ENCODE measurements at places on chromosomes 11 and 22.
A peak's percentile ranks its signal among the peaks of the same experiment; 100 is the strongest.

DNA sequence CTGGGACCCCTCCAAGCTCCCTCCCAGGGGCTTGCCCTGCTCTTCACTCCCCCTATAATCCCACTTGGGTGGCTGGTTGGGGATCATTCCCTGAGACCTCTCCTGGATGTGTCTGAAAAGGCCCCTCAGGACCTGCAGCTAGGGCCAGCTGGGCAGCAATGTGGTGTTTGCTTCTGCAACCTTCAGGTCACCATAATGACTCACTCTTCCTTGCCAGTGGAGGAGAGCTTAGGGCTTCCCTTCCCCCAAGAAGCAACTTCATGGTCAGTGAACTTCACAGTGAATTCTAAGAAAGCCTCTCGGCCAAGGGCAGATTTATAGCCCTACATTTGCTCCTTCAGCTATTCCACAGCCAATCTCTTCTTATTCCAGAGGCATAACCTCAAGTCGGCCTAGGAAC is 45.1 kb upstream of the TSPAN18 start:
- no peak for DNase-seq

- DNase-seq: peak; percentile 42
These were observed 759 bp downstream of the CPT1A start for GRCh38 chr11:68840661-68841653.

DNA sequence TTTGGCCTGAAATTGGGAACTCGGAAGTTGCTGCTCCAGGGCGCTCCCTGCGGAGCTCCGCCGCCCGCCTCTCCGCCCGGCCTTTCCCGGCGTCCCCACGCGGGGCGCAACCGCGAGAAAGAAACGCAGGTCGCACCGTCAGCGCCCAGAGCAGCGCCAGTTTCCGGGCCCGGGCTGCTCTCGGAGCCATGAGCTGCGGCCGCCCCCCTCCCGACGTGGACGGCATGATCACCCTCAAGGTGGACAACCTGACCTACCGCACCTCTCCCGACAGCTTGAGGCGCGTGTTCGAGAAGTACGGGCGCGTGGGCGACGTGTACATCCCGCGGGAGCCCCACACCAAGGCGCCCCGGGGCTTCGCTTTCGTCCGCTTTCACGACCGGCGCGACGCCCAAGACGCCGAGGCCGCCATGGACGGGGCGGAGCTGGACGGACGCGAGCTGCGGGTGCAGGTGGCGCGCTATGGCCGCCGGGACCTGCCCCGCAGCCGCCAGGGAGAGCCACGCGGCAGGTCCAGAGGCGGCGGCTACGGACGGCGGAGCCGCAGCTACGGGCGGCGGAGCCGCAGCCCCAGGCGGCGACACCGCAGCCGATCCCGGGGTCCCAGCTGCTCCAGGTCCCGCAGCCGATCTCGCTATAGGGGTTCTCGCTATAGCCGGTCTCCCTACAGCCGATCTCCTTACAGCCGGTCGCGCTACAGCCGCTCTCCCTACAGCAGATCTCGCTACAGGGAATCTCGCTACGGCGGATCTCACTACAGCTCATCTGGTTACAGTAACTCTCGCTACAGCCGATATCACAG is 521 bp downstream of the SRSF8 start:
- DNase-seq: peak; percentile 78

GRCh38 chr11:109749476-109749875 is 327.5 kb downstream of the C11orf87 start:
- DNase-seq: no peak

DNA sequence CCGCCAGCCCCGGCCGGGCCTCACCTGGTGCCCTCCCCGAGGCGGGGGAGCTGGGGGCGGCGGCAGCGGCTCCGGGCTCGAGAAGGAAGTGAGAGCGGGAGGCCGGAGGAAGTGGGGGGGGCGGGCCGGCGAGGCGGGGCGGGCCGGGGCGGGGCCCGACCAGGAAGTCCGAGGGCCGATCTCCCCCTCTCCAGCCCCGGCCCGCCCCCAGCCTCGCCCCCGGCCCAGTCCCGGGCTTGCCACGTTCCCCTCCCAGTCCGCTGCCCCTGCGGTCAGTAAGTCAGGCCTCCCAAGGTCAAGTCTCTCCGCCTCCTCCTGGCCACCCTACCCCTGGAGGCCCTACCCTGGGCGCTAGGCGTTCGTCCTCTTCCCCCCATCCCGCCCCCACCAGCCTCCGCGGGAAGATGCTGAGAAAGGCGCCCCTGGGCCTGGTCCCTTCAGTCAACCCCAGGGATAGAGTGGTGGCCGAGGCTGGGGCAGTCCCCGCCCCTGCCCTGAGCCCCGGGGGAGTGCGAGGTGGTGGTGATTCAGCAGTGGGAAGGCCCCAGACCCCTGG is at the start of gene RHOG:
RHOG (minus strand) TSS at position 90 of the 556 bp plus-strand sequence. CDS start 12,821 bp downstream, outside the sequence.
- DNase-seq: no peak

- DNase-seq: no peak
These were observed 61.8 kb upstream of the CRYBB3 start for GRCh38 chr22:25137577-25138525.

DNA sequence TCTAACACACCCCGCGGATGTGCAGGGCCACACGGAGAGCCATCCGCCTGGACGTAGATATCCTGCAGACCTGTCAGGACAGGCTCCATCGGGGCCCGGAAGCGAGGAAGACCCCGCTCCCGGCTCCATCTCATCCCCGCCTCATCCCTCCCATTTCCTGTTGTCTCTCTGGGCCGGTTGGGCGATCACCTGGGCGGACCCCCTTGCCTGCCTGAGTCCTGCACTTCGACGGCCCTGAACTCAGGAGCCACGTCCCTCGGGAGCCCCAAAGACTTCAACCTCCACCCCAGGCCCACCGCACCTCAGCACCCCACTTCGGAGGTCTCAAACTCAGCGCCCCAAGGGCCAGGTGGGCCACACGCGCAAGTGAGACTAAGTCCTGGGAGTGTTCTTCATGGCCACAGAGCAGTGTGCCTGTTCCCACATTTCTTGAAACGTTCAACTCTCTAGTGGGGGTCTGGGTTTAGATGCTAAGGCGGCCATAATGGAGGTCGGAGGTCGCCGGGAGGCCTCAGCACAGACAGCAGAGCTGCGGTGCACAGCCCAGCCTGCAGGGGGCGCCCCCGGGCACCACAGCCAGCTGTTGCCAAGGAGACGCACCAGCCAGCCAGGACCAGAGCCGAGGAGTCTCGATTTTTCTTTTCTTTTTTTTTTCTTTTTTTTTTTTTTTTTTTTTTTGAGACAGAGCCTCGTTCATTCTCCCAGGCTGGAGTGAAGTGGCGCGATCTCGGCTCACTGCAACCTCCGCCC is 26.0 kb upstream of the FADD start:
- DNase-seq: peak; percentile 59

- no peak for DNase-seq
These were observed 43.5 kb downstream of the FANCF start for GRCh38 chr11:22582151-22582410.

- DNase-seq: no peak
These were observed 139.9 kb downstream of the PARVA start for GRCh38 chr11:12517306-12517705.

- no peak for DNase-seq
These were observed 10.1 kb downstream of the NAV2 start for GRCh38 chr11:19722702-19723101.

DNA sequence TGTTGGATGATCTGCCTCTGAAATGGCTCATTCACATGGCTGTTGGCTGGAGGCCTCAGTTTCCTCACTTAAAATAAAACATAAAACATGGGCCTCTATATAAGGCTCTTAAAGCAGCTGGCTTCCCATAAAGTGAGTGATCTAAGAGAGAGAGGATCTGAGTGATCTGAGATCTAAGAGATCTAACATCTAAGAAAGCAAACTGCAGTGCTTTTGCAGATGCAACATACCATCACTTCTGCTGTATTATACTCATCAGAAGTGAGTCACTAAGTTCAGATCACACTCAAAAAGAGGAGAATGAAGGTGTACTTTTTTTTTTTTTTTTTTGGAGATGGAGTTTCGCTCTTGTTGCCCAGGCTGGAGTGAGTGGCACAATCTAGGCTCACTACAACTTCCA is 18.1 kb upstream of the HSPA8 start:
- no peak for DNase-seq

DNA sequence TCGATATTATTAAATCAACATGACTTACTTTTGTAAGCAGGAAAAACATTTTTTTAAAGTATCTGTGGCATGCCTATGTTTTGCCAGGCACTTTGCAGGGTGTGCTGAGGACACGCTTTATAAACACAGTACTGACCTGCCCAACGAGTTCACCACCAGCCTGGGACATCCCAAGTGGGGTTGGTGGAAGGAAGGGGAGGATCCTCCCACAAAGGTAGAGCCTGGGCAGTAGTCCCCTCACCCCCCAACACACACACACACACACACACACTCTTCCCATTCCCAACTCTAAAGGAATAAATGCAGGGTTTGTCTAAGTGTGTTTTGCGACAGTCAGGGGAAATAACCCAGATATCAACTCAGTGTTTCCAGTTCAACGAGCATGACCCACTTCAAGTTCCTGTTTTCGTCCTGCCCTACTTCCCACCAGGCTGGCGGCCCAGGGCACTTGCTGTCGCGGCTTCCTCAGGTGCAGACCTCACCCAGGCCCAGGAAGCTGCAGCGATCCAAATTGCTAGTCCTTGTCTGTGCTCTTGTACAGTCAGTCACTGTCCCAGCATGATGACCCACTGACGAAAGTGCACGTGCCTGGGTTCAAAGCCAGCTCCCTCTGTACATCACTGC is 3.1 kb downstream of the CERK start:
- peak; percentile 75 for DNase-seq

DNA sequence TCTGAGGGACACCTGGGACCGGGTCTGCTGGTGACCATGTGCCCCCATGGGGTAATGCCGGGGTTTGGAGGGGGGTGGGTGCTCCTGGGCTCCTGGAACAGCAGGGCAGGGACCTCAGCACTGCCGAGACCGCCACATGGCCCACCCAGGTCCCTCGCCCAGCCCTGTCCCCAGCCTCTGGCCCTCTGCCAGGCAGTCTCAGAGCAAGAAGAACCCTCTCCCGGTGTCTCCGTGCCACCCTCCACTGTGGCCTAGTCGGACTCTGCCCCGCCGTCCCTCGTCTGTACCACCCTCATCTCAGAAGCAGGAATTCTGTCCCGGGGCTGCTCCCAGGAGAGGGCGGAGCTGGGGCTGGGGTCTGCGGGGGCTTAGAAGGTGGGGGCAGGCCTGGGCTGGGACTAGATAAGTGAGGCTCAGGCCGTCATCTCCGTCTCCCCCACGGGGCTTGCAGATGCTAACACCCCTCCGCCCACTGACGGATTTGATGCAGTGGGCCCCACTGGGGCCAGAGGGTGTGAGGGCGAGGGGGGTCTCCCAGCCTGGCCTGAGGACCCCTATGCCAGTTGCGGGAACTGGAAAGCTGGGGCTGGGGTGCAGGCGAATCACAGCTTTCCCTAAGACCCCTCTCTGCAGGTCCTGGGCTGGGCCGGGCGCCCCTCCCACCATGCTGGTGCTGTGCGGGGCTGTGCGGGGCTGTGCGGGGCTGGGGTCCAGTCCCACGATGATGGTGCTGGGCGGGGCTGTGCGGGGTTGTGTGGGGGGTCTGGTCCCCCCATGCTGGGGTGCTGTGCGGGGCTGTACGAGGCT is 1.1 kb downstream of the MUC5AC start:
- no peak for DNase-seq

DNA sequence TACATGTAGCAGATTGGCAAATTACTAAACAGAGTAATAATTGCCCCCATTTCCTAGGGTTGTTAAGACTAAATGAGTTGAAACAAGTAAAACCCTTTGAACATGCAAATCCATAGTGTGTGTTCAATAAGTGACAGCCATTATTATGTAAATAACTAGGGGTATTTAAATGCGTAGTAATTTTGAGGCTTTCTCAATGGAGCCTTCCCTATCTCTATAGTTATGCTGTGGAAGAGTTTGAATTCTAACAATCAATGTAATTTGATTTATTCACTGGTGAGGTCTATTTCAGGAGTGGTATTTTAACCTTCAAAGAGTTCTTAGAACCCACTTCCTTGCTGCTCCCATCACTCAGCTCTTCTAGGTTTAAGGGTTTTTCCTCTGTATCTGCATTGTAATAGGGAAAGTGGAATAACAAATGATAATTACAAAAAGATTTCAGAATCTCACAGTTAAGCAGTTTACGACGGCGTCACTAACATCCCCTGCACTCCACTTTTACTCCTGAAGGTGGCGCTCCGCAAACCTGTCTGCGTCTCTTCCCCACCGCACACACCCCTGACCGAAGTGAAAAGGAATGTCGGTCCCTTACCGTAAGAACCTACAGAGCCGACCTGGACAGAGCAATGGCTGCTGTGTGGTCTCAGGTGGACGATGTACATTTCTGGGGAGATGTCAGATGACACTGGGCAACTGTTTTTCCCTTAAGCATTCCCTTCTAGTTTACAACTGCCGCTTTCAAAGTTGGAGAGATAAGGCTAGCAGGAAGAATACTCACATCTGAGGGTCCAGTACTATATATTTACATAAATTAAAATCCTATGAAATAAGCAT is 80.8 kb downstream of the ZC3H12C start:
- DNase-seq: peak; percentile 57

DNA sequence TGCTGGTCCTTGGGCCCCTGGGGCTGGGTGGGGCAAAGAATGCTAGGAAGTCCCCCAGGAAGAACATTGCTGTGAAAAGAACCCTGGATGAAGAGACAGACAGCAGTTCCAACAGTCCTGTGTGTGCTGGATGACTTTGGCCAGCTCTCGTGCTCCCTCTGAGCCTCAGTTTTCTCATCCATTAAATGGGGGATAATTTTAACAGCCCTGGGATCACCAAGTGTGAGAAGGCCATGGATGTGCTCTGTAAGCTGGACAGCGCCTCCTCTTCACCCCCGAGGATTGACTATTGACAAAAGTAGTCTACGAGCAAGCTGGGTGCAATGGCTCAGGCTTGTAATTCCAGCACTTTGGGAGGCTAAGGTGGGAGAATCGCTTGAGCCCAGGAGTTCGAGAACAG is 2.5 kb downstream of the LARGE2 start:
- DNase-seq: no peak

DNA sequence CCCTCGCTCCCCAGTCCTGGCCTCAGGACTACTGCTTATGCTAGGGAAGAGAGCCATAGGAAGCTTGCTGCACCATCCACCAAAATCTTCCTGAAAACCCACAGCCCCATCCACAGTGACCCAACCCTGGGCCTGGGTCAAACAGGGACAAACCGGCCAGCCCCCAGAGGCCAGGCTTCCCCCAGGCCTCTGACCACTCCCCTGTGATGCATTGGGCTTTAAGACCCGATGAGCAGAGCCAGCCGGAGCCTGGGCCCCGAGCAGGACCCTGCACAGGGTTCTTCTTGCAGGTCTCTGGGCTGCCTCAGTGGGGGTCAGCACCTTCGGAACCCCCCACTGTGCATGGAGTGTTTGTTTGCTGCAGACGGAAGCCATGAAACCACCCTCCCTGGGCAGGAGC is 583.7 kb downstream of the BRD1 start:
- no peak for DNase-seq

- DNase-seq: no peak
These were observed at the start of gene CLDN5 for GRCh38 chr22:19524170-19525115. Gene CLDN5, minus strand, starts transcription at chr22:19524410. Its CDS starts 155 bp downstream, at chr22:19524255.

GRCh38 chr22:35548722-35549112 is 8.1 kb downstream of the RASD2 start:
- DNase-seq: no peak

DNA sequence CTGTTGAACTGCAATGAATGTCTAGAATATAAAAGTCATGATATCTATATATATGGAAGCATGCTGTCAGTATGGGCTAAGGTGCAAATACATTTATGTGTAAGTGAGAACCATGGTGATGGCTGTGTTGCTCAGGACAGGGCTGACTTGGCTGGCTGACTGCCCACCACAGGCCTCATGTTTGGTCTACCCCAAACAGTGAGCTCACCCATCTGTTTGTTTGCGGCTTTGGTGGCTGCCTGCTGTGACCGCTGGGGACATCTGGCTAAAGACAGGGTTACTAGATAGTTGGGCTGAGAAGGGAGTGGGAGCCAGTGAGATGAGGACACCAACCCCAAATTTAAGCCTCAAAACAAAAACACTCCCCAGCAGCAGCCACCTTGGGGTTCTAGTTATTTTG is 6.3 kb downstream of the CD44 start:
- DNase-seq: peak; percentile 49

- no peak for DNase-seq
These were observed 11.6 kb downstream of the OPCML start for GRCh38 chr11:133520707-133521106.
